Stimulated activated naive B cell treated with anti-CD40 and anti-IgM and Interleukin-4, amounts not matched to agents 10 μg/mL and 1 μg/mL and 100 μg/mL, for 72 hours (primary cell): ENCODE measurements at places on chromosomes 12 and 14.

DNA sequence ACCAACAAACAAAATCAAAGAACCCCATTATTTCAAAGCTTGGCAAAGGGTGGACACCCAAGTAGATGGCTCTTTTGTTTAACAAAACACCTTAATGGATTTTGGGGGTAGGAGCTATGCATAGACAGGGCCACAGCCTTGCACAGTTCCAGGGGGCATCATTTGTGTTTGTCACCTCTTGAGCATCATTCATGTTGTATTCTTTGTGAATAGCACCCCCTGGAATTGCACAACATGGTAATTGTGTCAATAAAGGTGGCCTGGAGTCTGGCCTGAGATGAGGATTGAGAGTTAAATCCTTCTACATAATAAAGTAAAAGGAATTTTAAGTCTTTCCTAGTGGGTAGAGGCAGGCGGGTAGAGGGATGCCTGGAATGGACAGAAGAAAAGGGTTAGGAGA lies 3.3 kb upstream of the FRS2 start:
- no peak for DNase-seq

- no peak for DNase-seq
These were observed 111.9 kb downstream of the CCDC60 start for GRCh38 chr12:119446459-119446858.

DNA sequence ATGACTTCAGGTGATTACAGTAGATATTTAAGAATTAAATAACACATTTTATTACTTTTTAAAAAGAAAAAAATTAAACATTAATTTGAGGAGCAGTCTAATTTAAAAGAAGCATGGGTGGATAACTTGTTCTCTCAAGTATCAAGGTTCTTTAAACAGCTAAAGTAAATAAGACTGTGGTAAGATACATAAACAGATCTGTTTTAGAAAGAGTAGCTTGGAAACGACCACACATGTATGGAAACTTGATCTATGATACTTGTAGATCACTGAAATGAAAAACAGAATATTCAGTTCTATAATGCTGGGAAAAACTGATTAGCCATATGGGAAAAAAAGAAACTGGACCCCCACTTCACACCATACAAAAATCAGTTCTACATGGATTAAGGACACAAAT lies 36.0 kb downstream of the TC2N start:
- no peak for DNase-seq

- DNase-seq, result peak; percentile 70
These were observed 1.7 kb downstream of the SINHCAF start for GRCh38 chr12:31324116-31324844.

GRCh38 chr12:125092872-125093680 lies 27.8 kb downstream of the AACS start:
- no peak for DNase-seq

DNA sequence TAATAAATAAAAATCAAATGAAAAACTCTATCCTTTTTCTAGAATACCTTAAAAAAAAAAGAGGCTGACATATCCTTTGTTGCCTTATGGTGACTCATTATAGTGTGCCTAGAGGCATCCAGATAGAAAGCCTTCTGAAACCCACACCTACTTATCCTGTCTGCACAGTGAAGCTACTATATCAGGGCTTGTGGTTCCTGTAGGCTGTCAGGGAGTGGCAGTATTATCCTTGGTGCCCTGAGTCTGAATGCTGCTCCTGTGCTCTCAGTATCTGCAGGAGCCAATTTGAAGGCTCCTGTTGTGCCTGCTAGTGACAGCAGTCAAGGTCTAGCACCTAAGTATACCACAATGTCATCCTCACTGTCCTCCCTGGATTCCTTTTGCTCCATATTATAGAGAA lies 168.4 kb upstream of the AVPR1A start:
- DNase-seq, result no peak
